Endodermal cell (in vitro differentiated cells): ENCODE measurements at places on chromosomes 1 and 21.

GRCh38 chr1:240190881-240191401 lies 99.3 kb downstream of the FMN2 start:
- peaks cover 25% of the 10 kb centered on the region for H3K36me3 ChIP-seq
- DNase-seq, result no peak
- no peak overlapping the region for H3K27ac ChIP-seq
- H3K4me3 ChIP-seq, result no peak overlapping the region
- peaks cover 19% of the 10 kb centered on the region for H3K4me1 ChIP-seq
- H3K27me3 ChIP-seq, result no peaks in the 10 kb centered on the region

- no peak overlapping the region for H3K27ac ChIP-seq
- H3K4me1 ChIP-seq, result no peaks in the 10 kb centered on the region
- H3K27me3 ChIP-seq, result no peaks in the 10 kb centered on the region
- no peaks in the 10 kb centered on the region for H3K36me3 ChIP-seq
- no peak overlapping the region for H3K4me3 ChIP-seq
Observed at GRCh38 chr1:171433451-171433850, 51.9 kb upstream of the PRRC2C start.

GRCh38 chr1:41573785-41574713 lies 89.6 kb upstream of the EDN2 start:
- no peak overlapping the region for H3K4me3 ChIP-seq
- DNase-seq, result peak; percentile 93
- no peak overlapping the region for H3K27ac ChIP-seq
- H3K36me3 ChIP-seq, result no peaks in the 10 kb centered on the region
- H3K4me1 ChIP-seq, result no peaks in the 10 kb centered on the region

DNA sequence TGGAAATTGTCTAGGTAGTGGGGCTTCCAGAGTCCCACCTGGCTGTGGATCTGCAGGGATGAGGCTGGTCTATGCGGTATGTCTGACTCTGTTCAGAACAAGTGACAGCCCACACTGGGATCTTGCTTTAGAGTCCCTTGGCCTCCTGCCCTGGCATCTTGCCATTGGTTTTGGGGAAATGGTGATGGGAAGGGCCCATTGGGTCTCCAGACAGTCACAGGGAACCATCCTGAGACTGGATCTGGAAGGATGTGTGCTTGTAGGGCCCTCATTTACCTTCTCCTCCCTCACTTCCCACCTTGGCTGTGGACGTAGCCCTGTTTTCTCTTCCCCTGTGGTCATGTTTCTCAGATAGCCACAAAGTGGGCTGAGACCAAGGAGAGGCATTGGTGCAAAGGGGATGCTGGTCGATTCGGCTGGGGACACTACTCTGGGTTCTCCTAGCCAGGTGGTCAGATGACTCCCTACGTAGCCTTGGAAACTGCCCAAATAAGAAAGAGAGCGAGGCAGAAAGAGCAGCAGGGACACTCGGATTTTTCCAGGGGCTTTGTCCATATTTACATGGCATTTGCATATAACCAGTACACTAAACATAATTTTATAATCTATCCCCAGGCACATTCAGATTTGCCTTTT lies 15.1 kb downstream of the SOX13 start:
- DNase-seq, result no peak
- H3K4me3 ChIP-seq, result no peak overlapping the region
- H3K4me1 ChIP-seq, result peaks cover 18% of the 10 kb centered on the region
- H3K27ac ChIP-seq, result peak overlapping the region; percentile 56
- no peaks in the 10 kb centered on the region for H3K27me3 ChIP-seq
